ENCODE measurements at places on chromosomes 3 and 15.

DNA sequence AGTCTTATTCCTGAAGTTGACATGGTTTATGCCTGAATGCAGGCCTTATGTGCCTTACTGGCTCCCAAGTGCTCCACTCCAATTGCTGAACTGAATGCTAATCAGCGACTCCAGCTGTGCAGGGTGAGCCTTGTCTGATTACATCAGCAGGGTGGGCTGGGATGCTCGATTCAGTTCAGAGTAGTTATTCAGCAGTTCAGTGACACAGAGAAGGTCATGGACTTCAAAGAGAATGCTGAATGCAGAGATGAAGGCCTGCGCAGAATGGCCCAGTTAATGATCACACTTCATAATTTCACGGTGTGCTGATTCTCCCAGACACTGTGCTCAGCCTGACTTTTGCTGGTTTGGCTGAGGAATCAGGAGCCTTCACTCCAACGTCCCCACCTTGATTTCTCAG is 63.6 kb downstream of the CLDN1 start:
- DNase-seq = no peak

- DNase-seq = no peak
Observed at GRCh38 chr3:188270423-188270972, 116.5 kb downstream of the LPP start.

- DNase-seq = peak; percentile 97
Observed at GRCh38 chr15:69591905-69592508, 139.4 kb downstream of the RPLP1 start.

- no peak for DNase-seq
Observed at GRCh38 chr15:68343579-68344225, 66.2 kb downstream of the FEM1B start.

DNA sequence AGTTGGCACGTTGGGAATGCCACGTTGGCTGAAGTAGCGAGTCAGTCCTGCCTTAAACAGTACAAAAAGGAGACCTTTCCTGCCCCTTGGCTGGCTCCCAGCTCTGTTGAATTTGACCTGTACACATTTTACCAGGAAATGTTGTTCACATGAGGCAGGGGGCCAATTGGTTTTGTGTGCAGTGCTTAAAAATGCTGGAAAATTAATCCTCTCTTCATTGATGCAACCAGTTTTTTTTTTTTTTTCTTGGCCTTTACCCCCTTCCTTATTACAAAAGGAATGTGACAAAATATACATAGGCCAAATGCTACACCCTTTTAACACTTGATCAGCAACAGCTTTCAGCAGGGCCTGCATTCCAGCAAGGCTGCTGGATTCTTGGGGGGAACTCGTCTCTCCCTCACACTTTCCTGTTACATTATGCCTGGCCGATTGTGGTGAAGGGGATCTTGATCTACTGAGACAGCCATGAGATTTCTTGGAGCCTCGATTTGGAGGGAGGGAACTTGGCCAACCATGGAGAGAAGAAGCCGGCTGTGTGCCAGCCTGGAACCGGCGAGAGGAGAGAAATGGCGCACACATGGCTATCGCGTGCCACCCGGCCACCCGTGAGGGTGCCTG is 93.1 kb downstream of the DNASE1L3 start:
- no peak for DNase-seq

DNA sequence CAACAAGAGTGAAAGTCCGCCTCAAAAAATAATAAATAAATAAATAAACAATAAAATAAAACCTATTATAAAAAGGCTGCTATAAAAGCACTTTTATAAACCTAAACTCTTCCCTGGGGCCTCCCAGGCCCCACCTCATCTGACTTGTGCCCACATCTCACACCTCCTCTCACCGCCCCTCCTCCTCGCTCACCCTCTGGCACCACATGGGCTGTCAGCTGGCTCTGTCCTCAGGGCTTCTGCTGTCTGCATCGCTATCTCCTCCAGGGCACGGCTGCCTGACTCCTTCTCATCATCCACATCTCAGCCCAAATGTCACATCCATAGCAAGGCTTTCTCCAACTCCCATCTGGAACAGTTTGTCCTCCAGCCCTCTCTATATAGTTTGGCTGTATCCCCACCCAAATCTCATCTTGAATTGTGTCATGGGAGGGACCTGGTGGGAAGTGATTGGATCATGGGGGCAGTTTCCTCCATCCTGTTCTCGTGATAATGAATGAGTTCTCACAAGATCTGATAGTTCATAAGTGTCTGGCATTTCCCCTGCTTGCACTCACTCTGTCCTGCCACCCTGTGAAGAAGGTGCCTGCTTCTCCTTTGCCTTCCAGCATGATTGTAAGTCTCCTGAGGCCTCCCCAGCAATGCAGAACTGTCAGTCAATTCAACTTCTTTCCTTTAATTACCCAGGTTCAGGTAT is 8.8 kb upstream of the SH3BP5 start:
- no peak for DNase-seq

DNA sequence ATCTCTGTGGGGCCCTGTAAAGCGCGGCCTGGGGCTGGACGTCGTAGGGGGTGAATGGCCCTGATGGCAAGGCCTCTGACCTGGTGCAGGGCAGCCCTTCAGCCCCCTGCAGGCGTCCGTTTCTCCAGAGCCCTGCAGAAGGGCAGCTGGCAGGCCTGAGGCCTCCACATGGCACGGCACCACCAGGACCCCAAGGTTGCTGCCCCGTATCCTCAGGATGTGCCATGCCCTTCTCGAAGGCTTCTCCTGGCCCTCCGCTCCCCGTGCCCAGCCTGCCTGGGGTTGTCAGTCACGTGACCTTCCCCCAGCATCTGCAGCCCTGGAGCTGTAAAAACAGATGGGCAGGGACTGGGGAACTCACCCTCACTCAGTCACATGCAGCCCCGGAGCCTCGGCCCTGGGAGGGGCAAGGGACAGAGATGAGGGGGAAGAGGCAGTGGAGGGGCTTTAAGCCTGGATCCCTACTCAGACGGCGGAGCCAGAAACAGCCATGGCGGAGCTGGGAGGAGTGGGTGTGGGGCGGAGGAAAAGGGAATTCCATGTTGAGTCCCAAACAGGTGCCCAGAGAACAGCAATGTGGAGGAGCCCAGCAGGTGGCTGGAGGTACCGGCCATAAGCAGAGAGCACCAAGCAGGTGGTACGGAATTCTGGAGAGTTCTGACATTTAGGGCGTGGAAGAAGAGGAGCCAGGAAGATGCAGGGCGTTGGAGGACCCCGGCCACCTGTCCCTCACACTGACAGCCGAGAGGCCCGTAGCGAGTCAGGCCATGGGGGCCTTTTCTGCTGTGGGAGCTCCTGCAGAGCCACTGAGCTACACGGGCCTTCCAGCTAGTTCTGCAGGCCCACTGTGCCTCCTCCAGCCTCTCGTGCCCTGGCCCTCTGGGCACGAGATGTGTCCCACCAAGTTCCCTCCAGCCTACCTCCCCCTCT is 193.1 kb downstream of the XXYLT1 start:
- DNase-seq = no peak

- no peak for DNase-seq
Observed at GRCh38 chr3:61848885-61849284, 287.5 kb downstream of the PTPRG start.

DNA sequence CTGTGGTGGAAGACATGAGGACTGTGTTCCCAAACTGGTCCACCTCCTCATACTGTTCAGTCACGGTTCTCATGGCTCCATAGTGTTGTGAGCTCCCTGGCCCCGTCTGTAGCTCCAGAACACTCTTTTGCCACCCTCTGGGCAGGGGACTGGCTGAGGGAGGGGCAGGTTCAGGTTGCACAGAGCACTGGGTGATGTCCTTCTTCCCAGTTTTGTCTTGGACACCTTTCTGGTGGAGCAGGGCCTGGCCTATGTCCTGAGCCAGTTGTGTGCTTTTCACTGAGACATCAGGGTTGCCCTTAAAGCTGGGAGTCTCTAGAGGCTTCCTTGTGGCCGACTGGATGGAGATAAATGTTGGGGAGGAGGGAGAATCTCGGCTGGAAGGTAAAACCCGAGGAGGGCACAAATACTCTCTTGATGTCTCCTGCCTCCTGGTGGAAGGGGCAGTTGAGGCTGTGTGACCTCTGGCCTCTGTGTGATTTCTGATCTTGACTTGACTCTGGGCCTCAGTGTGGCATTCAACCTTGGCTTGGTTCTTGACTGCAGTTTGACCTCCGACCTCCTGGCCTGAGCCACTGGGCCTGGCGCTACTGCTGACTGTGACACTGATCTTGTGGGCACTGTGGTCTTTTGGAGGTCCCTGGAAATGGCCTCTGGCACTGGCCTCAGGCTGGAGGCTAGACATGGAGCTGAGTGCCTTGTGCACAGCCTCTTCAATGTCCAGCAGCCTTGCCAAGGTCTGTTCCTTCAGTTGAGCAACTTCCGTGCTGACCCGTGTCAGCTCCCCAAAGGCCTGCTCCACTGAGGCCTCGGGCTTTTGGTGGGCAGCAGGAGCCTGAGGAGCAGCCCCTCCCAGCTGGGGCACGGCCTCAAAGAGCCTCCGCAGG is 8.1 kb downstream of the XIRP1 start:
- no peak for DNase-seq

GRCh38 chr3:194095464-194095863 is 40.5 kb upstream of the HES1 start:
- DNase-seq = peak; percentile 13

DNA sequence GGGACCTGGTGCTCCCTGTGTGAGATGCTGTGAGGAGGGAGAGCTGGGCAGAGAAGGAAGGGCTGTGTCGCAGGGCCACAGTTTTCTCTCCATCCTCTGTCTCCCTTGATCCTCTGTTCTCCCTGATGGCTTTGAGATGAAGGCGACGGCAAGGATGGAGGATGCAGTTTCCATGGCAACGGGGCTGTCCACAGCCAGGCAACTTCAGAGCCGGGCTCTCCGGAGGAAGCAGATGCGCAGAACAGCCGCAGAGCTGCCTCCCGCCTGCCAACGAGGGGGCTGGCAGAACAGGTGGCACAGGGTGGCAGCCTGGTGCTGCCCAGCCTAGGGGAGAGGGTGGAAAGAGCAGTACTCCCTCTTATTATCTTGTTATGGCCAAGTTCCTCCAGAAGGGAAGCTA is 9.9 kb upstream of the GRM2 start:
- no peak for DNase-seq

- no peak for DNase-seq
Observed at GRCh38 chr3:62795978-62796657, 79.1 kb downstream of the CADPS start.

GRCh38 chr15:82832601-82833361 is 23.4 kb downstream of the WHAMM start:
- no peak for DNase-seq

GRCh38 chr15:101000271-101000681 is 81.1 kb downstream of the LRRK1 start:
- no peak for DNase-seq

DNA sequence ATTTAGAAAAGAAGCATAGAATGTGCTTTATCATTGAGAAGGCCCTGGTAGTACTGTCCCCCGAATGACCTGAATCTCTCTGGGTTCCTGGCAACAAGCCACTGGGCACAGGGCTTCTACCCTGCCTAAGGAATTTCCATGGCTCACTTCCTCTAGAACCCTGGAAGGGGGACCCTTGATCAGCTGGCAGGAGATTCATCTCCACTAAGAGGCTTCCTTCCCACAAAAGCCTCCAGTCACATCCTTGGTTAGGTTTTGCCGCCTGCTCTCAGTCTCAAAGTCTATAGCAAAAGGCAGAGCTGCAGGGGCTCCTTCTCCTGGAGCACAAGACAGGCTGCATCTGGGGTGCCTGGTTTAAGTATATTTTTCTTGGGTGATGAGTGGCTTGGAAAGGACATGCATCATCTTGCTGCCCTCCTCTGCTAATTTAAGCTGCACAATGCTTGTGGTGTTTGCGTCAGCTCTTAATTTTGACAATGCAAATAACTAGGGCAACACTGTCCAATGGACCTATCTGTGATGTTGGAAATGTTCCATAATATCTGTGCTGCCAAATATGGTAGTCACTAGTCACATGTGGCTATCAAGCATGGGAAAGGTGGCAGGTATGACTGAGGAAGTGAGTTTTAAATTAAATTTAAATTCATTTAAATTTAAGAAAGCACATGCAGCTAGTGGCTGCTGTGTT is 33.4 kb upstream of the RARRES1 start:
- no peak for DNase-seq

- DNase-seq = no peak
Observed at GRCh38 chr15:101225658-101226057, 26.2 kb downstream of the CHSY1 start.

DNA sequence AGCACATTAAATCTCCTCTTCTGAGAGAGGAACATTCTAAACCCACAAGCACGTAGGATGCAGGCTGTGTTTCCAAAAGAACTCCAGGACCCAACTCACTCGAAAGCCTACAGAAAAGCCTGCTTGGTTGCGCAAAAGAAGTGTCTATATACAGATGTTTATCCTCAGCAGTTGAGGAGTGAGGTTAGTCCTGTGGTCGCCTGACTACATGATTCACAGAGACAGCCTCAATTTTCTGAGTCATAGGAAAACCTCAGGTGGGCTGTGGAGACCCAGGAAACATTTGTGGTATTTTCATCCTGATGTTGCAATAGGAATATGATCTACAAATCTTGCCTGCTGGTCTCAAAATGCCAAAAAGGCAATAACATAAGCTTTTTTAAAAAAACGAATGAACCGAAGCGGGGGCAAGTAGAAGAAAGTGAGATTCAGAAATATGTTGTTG is 183.8 kb upstream of the THRB start:
- DNase-seq = no peak

DNA sequence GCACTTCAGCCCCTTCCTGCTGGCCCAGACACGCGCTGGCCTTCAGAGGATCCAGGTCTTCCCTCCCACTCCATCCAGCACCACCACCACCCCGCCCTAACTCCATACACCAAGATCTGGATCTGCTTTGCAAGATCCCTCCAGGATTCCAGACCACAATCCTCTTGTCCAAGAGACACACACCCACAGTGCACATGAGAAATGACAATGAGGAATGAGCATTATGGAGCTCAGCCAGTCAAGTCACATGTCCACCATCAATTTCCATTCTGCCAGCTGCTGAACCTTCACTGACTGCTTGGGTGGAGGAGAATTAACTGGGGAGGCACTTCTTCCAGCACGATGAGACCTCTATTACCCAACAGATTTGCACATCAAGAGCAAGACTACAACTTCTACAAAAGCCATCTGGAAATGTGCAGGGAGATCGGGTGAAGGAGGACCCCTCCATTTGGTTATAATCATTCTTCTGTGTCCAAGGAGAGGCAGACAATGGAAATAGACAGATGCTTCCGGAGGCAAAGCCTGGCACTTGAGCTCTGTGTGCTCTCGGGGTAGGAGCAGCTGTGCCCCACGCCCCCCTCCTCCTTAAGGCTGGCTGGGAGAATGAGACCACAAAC is 12.3 kb upstream of the SPATA12 start:
- peak; percentile 70 for DNase-seq

Measured in NCI-H1105 treated with DMSO at 0.1 percent for 48 hours (cell line).